ENCODE measurements at places on chromosomes 1 and 21.

DNA sequence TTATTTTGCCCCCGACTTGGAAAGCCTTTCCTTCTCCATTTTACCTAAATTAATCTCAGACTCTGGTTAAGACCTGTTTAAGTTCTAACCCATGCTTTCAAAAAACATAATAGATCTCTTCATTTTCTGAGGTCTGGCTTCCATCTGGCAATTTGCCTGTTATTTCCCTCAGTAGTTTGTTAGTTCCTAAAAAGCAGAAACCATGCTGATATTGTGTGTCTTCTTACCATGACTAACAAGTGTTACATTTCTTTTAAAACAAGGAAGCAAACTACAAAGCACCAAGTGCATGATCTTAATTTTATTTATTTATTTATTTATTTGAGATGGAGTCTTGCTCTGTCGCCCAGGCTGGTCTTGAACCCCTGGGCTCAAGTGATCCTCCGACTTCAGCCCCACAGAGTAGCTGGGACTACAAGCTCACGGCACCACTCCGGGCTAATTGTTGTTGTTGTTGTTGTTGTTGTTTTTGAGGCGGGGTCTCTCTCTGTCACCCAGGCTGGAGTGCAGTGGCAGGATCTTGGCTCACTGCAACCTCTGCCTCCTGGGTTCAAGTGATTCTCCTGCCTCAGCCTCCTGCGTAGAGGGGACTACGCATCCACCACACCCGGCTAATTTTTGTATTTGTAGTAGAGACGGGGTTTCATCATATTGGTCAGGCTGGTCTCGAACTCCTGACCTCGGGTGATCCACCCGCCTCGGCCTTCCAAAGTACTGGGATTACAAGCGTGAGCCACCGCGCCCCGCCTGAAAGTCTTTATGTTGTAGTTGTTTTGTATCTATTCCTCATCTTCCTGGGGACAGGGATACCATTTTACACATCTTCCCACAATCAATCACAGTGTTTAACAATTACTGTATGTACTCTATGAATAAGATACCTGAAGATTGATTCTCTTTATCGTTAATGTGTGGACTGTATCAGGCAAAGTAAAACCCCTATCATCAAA, 1.3 kb upstream of the PATJ start:
- no peak for DNase-seq

DNA sequence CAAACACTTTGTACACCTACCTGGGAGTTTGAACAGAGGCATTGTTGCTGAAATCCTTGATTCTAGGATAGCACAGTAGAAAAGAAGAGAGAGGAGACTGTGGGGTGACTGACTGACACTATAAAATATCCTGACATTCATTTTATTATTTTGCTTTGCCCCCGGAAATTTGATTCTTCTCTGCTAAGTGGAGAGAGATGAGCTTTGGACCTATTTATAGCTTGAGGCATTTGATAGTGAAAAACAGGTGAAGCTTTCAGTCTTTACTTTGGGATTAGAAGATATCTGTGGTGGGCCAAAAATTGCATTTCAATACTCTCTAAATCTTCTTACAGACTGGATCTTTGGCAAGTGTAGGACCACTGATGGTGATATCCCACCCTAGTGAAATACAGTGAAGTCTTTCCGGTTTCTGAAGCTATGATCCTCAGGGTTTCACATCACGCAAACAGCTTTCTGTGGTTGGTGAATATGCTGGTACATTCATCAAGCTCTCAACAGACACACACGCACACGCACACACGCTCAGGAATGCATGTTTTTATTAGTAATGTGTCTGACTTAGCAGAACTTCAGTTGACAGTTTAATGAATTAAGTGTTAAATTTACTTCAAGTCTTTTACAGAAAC, at the start of gene AMPD1:
Gene AMPD1 (minus strand): TSS at position 117 of the 629 bp plus-strand sequence. CDS start 75 bp downstream, at position 42.
- DNase-seq = no peak

GRCh38 chr1:91427741-91428140, 23.1 kb upstream of the HFM1 start:
- no peak for DNase-seq

- peak; percentile 39 for DNase-seq
Measured at GRCh38 chr1:181936768-181937581, 124.5 kb downstream of the ZNF648 start.

DNA sequence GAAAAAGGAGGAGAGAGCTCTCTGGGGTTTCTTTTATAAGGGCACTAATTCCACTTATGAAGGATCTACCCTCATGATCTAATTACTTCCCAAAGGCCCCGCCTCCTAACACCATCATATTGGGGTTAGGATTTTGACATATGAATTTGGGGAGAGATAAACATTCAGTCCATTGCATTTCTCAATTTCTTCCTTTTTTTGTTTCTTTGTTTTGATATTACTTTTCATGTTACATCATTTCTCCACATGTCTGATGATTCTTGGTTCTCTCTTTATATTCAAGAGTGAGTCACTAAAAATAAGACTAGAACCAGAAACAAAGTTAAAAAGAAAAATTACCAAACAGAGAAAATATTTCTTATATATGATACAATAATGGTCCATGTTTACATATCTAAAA, 63.2 kb upstream of the DUSP10 start:
- DNase-seq = no peak

DNA sequence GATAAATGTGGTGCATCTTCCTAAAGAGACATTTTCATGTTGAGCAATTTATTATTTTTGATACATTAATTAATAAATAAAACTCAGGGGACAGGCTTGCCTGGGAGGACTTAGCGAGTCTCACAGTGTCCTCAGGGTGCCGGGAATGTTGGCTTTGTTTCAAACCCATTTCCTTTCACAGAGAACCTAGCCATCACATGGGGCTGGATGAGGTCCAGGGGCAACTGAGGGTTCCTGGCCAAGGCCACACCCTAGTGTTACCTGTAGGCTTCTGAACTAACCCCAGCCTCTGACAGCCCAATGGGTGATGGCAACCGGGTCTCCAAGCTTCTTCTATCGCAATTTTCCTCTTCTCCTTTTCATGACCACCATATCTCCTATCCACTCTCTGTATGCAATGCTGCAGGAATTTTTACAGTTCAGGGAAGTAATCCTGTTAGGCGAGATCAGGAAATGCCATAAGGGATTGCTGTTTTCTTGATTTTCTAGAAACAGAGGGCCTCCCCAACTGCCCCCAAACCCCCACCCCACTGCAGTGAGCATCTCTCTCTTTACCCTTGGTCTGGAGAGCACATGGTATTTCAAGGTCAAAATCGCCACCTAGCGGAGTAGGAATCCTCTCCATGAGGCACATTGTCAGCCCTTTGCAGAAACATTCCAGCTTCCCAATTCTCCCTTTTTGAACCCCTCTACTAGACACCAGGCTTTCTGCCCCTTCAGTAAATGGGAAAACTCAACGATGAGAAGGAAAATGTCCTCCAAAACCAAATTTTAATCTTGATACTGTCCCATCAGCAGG, 22.1 kb upstream of the SMYD3 start:
- DNase-seq = no peak

GRCh38 chr21:31873696-31874599, 1.1 kb downstream of the HUNK start:
- DNase-seq = no peak

DNA sequence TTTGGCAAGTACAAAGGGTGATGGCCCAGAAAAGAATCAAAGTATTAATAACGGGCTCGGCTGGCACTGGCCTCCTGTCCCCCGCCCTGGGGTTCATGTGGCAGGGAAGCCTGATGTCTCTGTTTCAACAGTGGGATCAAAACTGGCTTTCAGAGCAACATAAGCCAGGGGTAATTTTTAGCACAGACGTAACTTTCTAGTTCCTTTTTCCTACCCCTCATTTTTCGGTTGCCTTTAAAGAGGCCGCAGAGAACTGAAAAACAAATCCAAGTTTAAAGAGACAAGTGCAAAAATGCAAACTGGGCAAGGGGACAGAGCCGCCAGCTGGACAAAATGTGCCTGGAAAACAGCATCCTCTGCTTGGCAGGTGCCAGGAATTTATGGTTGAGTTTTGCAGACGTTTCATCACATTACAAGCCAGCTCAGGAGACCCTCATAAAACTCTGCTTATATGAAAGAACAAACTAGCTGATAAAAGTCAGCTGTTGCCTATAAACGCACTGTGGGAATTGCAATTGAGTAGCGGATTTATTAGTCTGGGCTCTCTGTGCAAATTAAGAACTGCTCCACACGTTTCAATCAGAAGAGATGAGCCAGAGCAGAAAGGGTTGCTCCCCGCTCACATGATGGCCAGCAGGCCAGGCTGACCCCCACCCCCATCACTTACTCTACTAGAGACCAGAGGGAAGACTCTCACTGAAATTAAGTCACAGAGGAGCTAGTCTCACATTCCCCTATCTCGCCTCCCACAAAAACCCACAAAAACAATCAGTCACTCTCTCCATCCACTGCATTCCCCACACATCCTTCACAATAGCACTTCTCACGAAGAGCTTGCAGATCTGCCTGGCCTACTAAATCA, 15.8 kb upstream of the CDCA8 start:
- DNase-seq = no peak

DNA sequence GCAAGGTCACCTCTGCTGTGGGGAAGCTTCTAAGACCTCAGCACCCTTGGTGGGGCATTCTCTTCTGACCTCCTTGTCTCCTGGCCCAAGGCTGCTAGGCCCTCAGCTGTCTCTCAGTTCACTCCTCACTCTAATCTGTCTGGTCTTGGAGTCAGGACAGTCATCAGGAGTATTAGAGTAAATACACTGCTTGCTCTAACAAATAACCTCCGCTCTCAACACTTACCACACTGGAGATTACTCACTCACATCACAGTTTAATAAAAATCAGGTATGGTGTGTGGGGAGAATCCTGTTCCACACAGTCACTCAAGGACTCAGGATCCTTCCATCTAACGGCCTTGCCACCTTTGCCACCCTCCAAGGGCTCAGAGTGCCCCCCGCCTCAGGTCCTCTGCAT, 26.6 kb upstream of the TMEM61 start:
- DNase-seq = no peak

DNA sequence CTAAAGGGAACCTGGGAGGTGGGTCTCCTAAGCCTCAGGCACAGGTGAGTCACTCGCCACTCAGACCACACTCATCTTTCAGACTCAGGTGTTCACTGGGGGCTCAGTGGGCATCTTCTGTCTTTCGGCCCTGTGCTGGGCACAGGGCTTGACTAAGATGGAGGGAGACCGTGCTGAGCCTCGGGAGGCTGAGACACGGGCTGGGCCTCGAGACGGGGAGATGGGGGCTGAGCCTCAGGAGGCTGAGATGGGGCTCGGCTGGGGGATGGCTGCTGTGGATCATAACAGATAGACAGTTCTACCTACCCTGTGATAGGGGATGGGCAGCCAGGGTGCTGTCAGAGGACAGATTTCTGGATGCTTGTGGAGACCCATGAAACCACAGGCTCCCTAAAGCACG, 15.5 kb upstream of the IFNLR1 start:
- no peak for DNase-seq

DNA sequence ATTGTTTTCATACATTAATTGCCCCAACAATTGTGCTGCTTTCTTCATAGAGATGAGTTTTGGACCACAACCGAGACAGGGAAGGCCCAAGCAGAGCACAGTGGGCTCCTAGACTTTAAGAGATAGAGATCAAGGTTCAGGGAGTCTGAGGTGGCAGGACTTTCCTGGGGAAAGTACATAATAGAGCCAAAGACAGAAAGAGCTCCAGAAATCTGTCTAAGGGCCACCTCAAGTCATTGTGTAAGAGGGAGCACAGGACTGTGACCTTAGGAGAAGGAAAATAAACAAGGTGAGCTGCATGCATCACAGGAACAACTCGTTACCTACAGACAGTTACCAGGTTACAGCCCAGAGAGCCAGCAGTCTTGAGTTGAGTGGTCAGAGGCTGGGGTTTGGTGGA, 41.3 kb upstream of the CR2 start:
- DNase-seq = no peak

- no peak for DNase-seq
Measured at GRCh38 chr1:98045767-98046641, 125.2 kb upstream of the DPYD start.

GRCh38 chr1:50502147-50502546, 78.9 kb upstream of the DMRTA2 start:
- no peak for DNase-seq

DNA sequence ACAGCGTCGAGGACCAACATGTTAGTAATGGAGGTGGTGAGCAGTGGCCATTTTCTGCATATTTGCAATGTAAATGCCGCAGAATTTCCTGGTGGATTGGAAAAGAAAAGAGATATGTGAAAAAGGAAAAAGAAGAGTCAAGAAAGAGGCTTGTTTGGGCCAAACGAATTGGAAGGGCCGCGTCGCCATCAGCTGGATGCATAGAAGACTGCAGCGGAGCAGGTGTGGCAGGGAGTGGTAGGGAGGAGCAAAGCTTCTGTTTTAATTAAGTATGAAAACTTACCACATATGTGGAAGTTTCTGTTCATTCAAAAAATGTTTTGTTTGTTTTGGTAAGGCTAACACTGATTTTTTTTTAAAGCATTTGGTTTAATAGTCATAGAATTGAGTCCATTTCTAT, 690.7 kb downstream of the NCAM2 start:
- no peak for DNase-seq

DNA sequence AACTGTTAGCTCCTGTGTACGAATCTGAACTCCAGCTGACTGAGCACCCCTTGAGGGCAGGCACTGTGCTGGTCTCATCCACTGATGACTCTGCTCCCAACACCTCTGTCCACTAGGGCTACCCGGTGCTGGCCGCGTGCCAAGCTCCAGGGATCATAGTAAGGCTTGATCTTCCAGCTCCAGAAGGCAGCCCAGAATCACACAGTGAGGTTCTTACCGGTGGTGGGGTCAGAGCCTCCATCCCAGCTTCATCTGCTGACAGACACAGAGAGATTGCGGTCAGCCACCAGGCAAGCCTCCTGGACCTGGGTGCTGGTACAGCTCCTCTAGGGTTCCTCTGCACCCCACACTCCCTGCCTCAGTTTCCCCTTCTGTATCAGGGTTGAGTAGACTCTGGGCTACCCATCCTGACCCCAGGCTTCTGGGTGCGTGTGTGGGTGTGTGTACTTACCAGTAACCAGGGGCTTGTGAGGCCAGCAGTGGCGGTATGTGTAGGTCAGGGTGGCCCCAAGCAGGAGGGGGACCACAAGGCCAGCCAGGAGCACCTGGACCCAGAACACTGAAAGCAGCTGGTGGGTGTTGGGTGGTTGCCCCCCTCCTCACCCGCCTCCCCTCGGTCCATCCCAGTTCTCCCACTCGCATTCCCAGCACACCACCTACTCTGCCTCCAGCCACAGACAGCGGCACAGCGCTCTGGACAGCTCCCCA, 3.4 kb downstream of the TNFRSF25 start:
- DNase-seq = no peak

GRCh38 chr1:222095606-222096475, 354.0 kb upstream of the DUSP10 start:
- DNase-seq = no peak
